Stimulated activated CD4-positive, alpha-beta T cell treated with anti-CD3 and anti-CD28 coated beads, Interleukin-4, amount 100 ng/mL, for 24 hours (primary cell): ENCODE measurements at places on chromosomes 1 and 21.

GRCh38 chr1:246827396-246827795 lies 103.2 kb downstream of the SCCPDH start:
- DNase-seq = no peak

GRCh38 chr1:34929853-34930701 lies 627 bp upstream of the DLGAP3 start:
- no peak for DNase-seq

DNA sequence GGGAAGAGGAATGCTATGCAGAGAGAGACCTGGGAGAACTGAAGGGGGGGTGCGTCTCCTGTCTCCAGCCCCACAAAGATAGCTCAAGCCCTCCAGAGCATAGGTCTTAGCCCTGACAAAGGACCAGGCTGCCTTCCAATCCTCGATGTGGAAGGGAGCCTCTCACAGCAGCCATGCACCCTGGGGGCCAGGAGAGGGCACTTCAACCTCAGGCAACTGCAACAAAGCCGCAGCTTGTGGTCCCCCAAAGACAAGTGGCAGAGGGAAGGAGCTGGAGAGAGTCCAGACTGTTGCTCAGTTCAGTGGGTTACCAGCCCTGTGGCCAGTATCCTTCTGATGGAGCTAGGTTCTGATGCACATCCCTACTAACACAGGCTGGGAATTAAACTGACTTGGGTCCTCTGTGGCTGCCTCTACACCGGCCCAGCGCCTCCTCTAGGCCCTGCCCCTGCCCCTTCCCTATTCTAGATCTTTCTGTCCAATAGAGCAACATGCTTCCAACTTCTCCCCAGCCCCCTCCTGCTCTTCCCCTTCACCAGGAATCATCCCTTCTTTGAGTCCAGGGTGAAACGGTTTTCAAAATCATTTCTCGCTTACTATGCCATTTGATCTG lies 100.7 kb upstream of the SPATA6 start:
- no peak for DNase-seq

- peak; percentile 68 for DNase-seq
Observed at GRCh38 chr1:25232866-25233784, 823 bp upstream of the SYF2 start.

GRCh38 chr1:154840269-154841176 lies 29.6 kb downstream of the KCNN3 start:
- DNase-seq = no peak

DNA sequence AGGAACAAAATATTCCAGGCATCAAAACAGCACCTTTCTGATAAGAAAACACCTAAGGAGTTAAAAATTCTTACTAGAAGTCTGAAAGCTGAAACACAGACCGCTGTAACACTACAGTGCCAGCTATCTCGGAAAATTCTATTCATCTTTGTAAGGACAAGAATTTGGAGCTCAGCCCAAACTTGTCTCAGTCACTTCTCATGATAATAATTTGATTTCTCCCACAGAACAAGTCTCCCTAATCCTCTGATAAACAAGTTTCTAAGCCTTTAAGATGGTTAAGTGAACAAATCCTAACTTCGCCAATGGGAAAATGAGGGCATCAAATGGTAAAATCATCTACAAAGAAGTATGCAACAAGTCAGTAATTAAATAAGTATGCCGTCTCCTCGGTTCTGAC lies 59.9 kb downstream of the SIPA1L2 start:
- no peak for DNase-seq

GRCh38 chr1:48107516-48107915 lies 110.3 kb upstream of the TRABD2B start:
- DNase-seq = no peak

GRCh38 chr1:231581859-231582258 lies 44.7 kb upstream of the DISC1 start:
- DNase-seq = no peak

DNA sequence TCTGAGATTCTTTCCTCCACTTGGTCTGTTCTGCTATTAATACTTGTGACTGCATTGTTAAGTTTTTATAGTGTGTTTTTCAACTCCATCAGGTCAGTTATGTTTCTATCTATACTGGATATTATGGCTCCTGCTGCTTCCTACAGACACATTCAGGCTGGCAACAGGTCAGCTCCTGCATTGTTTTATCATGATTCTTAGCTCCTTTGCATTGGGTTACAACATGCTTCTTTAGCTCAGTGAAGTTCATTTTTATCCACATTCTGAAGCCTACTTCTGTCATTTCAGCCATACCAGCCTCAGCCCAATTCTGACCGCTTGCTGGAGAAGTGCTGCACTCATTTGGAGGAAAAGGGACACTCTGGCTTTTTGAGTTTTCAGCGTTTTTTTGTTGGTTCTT lies 37.3 kb upstream of the F3 start:
- DNase-seq = no peak

- DNase-seq = no peak
Observed at GRCh38 chr21:17981060-17981740, 162.0 kb upstream of the C21orf91 start.

DNA sequence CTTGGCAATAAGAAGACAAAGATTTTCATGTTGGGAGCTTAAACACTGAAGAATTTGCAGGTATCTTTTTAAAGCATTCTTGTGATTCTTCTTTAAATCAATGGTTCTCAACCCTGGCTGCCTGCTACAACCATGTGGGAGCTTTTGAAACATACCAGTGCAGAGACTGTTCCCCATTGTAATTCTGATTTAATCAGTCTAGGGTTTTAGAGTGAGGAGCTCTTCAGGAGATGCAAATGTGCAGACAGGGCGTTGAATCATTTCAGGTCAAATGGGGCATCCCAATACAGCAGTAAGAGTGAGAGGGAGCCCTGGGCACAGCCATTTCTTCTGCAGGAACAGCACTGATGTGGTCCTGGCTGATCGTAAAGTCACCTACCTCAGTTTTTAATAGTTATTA lies 24.3 kb downstream of the KCNJ6 start:
- no peak for DNase-seq

DNA sequence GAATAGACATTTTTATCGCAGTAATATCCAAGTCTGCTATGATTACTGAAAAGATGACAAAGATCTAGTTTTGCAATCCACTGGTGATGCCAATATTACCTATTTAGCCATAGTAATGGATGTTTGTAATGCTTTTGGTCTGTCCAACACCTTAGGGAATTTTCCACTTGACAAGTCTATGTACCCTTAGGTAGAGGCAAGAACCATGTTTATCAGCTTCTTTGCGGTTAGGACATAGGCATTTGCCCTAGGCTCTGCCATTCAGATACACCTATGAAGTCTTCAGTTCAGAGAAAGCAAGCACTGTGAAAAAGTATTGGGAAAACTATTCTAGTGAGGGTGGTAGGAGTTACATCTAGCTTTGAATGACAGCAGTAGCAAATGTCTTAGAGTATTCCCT lies 40.2 kb upstream of the SLC35D1 start:
- DNase-seq = no peak

DNA sequence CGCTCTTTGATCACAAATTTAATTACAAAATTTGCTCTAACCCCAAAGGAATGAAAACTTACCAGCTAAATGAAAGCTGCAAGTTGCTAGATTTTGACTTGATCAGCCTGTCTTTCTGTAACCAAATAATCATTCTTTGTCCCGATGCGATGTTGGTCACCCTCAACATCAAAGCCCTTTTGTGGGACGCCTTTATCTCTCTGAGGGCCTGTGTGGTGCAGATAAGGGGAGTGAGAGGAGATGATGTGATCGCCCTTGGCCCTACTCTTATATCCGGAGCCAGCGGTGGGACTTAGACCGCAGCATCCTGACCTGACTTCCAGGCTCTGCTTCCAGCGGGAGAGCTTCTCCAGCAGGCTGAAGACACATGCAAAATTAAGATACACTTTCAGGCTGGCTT lies 19.3 kb upstream of the UMODL1 start:
- DNase-seq = no peak

GRCh38 chr1:228015276-228016180 lies 8.7 kb downstream of the WNT3A start:
- DNase-seq = no peak

- DNase-seq = no peak
Observed at GRCh38 chr1:211775170-211775569, 55.4 kb downstream of the LPGAT1 start.
